Hippocampal formation (tissue), 2 donors: ENCODE measurements at places on chromosomes 12 and 14.
A peak's percentile ranks its signal among the peaks of the same experiment; 100 is the strongest.

DNA sequence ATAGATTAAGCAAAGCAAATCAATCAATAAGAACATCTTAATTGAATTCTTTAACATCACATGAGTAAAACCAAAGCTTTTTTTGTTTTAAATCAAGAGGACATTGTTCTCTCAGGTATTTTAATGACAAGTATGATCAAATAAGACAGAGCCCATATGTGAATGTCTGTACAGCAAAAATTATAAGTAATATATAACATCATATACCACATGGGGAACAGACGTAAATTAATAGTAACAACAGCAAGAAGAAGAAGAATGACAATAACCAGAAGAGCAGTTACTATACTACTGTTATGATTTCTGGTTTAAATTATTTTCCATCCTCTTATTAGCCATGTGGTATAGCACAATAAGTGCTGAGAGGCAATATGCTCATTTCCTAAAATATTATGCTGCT lies 335.5 kb downstream of the ADAMTS20 start:
- no peak for DNase-seq

GRCh38 chr14:73606271-73606670 lies 6.0 kb upstream of the ACOT6 start:
- no peak for DNase-seq

- no peak for DNase-seq
Measured at GRCh38 chr14:97298331-97298730, 501.1 kb downstream of the VRK1 start.

GRCh38 chr14:38777401-38777800 lies 325.6 kb downstream of the SEC23A start:
- no peak for DNase-seq

GRCh38 chr12:4482936-4483335 lies 37.3 kb upstream of the FGF6 start:
- no peak for DNase-seq

GRCh38 chr14:64225151-64225757 lies 68.9 kb downstream of the ESR2 start:
- DNase-seq: no peak

GRCh38 chr12:100758083-100758482 lies 36.5 kb upstream of the ANO4 start:
- no peak for DNase-seq

DNA sequence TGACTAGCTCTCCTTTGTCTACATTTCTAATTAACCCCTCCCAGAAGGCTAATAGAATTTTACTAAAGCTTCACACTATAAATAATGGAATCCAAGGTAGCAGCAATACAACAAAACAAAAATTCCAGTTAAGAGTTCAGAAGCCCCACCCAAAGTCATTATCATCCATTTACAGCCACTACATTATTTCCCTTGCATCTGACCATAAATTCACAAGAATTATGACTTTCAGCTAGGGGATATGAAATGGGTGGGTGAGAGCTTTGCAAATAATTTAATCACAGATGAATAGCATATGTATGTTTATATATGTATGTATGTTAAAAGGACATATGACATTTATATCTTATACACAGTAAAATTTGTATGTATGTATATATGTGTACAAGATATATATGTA lies 65.3 kb upstream of the PTGDR start:
- no peak for DNase-seq

DNA sequence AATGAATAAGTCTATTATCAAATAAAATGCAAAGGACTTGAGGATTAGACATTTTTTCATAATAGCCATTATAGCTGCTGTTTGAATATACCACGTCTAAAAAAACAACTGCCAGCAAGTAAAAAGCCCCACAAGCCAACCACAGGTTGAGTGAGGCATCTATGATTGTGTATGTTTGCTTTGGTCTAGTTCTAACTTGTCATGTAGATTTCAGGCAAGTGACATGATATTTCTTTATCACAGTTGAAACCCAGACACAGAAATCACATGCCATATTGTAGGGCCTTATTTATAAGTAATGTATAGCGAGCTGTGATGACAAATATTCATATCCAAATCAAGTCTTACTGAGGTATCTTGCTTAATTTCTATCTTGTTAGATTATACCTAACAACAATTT lies 225.8 kb downstream of the EMP1 start:
- DNase-seq: no peak

- no peak for DNase-seq
Measured at GRCh38 chr14:54837508-54838149, 65.0 kb downstream of the GCH1 start.

DNA sequence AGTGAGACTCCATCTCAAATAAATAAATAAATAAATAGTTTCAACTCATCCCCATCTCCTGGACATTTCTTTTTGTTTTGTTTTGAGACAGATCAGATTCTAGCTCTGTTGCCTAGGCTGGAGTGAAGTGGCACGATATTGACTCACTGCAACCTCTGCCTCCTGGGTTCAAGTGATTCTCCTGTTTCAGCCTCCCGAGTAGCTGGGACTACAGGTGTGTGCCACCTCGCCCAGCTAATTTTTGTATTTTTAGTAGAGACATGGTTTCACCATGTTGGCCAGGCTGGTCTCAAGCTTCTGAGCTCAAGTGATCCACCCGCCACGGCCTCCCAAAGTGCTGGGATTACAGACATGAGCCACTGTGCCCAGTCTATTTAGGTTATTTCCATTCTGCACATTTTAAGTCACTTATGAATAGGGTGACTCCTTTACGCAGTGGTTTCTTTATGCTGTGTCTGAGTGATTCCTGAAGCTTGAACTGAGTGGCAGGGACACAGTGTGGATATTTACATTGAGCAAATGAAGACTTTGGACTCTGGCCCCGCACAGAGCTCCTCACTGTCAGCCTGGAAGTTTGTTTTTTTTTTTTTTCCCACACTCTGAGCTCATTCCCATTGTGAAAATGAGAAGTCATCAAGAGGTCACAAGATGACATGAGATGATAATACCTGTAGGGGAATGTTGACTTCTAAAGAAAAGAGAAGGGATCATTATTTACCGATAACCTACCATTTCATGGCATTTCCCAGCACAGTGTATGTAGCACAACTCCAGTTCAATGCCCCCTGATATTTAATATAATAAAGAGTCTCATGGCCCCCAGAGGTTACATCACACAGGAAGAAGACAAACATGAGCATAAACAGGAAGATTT lies 72.6 kb downstream of the TBX3 start:
- DNase-seq: no peak

DNA sequence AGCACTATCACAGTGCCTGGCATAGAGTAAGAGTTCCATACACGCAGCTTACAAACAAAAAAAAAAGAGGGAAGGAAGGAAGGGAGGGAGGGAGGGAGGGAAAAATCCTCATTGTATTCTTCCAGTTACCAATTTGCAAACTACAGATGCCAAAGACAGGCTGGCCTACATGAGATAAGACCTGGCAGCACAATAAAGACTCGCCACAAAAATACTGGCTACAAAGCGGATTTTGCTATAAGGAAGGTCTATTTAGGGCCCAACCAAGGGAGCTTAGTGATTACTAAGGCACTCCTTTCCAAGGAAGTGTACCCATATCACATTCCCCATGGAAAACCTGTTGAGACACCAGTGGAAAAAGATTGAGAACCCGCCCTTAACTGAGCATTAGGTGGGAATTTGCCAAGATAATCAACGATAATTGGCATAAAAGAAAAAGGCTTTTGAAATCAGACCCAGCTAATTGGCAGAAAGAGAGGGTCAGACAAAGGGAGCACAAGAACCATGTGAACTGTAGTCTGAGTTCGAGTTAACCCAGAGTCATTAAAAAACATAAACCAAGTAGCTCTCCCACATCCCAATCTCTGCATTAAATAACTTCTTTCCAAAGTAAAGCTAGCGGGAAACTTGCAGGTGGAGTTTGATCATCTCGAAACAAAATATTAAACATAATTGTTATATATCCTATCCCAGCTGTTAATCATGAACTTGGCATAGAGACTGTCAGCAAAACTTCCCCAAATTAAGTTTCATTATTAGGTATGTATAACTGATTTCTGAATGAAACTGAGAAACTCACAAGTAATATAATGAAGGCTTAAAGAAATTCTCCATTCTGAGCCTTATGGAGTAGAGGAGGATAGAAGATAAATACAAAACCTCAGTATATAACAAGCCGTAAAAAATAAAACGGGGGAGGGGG lies 50.1 kb downstream of the PHLDA1 start:
- DNase-seq: no peak

DNA sequence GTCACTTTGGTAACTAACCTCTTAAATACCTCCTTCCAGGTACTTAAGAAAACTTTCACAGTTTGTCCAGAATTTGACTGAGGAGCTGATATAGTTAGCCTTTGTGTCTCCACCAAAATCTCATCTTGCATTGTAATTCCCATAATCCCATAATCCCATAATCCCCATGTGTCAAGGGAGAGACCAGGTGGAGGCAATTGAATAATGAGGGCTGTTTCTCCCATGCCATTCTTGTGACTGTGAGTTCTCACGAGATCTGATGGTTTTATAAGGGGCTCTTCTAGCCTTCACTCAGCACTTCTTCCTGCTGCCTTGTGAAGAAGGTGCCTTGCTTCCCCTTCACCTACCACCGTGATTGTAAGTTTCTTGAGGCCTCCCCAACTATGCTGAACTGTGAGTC lies 7.8 kb upstream of the NOVA1 start:
- no peak for DNase-seq

GRCh38 chr12:124295431-124296058 lies 652 bp downstream of the RFLNA start:
- no peak for DNase-seq

DNA sequence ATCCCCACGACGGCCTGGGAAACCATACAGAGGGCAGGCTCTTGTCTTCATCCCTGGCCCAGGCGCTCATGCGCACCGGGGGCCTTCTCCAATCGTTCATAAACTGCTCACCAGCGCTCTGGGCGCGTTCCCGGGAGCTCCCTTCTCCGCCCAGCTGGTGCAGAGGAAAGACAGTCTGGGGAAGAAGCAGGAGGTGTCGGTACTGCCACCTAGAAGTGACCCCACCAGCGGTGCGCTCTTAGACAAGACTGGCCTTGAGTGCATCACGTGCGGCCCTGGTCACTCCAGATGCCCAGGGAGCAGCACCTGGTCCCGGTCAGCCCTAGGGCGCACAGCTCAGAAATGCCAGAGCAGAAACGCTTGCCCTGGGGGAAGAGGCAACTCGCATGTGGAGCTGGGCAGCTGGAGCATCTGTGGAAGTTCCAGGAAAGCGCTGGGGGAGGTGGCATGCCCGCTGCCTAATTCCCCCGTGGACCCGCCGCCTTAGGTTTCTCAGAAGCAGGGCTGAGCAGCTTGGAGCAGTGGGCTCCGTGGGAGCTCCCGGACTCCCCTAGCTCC lies 2.5 kb downstream of the GSC start:
- no peak for DNase-seq

- DNase-seq: no peak
Measured at GRCh38 chr14:99840774-99841305, 47.6 kb downstream of the EML1 start.

DNA sequence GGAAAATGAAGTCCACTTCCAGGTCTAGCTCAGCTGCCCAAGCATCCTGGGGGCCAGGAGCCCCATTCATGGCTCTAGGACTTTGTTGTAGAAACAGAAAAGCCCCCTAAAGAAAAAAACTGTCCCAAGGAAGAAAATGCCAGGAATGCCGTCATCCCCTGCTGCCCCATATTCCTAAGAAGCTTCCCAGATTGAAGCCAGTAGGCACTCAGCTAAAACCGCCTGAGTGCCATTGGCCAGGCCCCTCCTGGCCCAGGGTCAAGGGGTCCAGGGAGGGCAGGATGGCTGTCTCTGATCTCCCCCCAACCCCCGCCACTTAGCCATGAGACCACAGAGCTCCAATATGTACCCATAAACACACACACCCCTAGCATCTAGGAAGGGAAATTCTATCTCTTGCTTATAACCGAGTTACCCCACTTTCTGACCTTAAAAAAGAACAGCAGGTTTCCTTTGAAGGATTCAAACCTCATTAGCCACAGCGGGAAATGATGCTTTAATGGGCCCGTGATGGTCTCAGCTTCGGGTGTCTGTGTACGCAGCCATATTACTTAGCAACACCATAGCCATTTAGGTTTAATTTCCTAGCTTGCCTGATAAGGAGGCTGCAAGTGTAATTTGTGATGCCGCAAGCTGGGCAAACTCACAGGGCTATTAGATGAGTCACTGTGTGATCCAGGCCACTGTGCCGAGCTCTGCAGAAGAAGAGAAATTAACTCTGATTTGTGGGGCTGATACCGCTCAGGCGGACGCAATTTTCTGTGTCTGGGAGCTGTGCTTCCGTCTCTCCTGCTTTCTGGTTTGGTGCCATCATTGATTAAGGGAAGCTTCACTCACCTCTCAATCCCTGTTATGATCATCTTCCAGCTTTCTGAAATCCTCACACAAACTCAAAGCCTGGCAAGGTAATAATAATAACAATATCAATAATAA lies 84.2 kb downstream of the GCH1 start:
- DNase-seq: no peak

DNA sequence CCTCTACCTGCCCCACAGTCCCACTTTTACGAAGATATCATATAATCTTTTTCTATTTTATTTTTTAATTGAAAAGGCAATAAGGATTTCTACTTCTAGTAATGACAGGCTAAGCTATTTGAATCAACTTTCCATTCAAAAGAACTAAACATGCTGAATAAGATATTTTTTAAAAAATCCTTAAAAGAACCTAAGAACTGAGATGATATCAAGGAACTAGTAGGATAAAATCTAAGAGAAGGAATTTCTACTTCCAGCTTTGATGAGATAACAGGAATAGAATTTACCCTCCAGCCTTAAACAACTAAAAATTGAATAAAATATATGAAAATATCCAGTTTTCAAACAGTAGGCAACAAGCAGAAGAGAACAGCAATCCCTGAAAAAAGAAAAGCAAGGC lies 69.0 kb downstream of the TMEM116 start:
- no peak for DNase-seq

DNA sequence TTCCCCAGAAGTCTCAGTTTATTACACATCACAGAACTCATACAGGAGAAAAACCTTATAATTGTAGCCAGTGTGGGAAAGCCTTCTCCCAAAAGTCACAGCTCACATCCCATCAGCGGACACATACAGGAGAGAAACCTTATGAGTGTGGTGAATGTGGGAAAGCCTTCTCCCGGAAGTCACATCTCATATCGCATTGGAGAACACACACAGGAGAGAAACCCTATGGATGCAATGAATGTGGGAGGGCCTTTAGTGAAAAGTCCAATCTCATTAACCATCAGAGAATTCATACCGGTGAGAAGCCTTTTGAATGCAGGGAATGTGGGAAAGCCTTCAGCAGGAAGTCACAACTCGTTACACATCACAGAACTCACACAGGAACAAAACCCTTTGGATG lies 20.1 kb downstream of the ZNF84 start:
- DNase-seq: no peak

- DNase-seq: peak; percentile 13
Measured at GRCh38 chr14:53151523-53152183, 1.5 kb downstream of the DDHD1 start.

GRCh38 chr12:18926188-18926587 lies 188.3 kb downstream of the CAPZA3 start:
- no peak for DNase-seq

- DNase-seq: no peak
Measured at GRCh38 chr12:58395470-58395869, 454.1 kb downstream of the ATP23 start.

- DNase-seq: peak; percentile 22
Measured at GRCh38 chr14:23183479-23183878, at the start of gene SLC7A8. Gene SLC7A8, minus strand, starts transcription at chr14:23183660. Its CDS starts 746 bp downstream, at chr14:23182914.

- DNase-seq: no peak
Measured at GRCh38 chr12:31900271-31900670, 58.9 kb upstream of the RESF1 start.

GRCh38 chr14:93126111-93126510 lies 10.4 kb upstream of the ITPK1 start:
- no peak for DNase-seq

- DNase-seq: peak; percentile 94
Measured at GRCh38 chr12:69585189-69586062, at the start of gene CCT2. Gene CCT2, plus strand, starts transcription at chr12:69585459. Its CDS starts 63 bp downstream, at chr12:69585522.
